ENCODE measurements at places on chromosomes 11 and 22.

GRCh38 chr11:76291576-76292526, 85.5 kb upstream of the WNT11 start:
- no peak for DNase-seq

GRCh38 chr11:19936461-19936860, 223.8 kb downstream of the DBX1 start:
- DNase-seq, result no peak

DNA sequence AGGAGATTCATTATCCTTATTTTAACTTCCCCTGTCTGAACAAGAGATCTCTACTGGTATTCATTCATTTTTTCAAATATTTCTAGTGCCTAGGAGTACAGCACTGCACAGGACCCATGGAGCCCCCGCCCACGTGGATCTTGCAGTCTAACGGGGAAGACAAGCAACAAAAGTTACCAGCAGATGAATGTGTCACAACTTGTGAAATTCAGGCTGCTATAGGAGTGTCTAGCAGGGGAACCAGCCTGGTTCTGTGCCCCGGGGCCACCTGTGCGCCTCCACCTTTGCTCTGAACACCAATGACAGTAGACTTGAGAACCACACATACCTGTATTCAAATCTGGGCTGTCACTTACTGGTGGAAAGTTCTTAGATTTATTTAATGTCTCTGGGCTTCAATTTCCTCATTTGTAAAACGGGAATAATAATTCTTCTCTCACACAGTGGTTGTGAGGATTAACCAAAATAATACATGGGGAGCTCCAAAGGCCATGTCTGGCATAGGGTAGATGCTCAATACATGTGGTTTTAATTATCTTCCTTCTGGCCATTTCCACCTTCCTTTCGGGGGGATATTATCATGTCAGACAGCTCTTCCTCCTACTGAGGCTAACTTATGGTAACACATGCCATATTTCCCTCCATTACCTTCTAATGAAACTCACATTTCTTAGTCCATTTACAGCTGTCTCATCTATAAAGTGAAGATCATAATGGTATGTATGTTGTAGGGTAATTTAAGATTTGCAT, 17.8 kb downstream of the POU2AF1 start:
- no peak for DNase-seq

DNA sequence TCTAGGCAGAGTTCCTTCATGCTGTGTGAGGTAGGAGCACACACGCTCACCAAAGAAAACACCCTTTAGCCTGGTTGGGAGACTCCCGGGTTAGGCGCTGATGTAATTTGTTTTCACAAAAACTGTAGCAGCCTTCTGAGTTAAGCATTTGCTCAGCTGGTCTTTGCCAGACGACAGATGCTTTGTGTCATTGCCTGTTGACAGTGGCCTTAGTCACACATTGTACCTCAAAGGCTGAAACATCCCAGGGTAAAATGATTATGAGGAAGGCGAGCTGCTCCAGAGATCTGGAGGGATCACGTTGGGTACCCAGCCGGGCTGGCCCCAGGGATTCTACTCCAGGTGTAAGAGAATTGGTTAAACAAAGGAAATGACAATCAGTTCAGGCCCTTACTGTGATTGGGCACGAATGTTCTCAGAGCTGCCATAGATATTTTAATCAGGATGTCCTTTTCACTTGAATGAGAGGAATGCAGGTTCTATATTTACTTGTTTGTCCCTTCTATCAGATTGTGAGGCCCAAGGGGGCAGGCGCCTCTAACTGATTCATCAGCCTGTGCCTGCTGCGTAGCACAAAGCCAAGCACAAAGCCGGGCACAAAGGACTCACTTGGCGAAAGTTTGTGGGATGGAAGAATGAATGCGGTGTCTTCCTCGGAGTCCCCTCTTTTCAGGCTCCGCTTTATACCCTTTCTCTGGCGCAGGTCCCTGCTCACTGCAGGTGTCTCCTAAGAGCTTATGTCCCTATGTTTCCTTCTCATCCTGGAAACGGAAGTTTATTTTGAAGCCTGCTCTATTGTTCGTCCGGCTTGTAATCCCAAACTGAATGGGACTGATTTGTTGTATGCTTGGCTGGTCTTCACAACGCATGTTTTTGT, 47.1 kb downstream of the ADM start:
- DNase-seq, result no peak

DNA sequence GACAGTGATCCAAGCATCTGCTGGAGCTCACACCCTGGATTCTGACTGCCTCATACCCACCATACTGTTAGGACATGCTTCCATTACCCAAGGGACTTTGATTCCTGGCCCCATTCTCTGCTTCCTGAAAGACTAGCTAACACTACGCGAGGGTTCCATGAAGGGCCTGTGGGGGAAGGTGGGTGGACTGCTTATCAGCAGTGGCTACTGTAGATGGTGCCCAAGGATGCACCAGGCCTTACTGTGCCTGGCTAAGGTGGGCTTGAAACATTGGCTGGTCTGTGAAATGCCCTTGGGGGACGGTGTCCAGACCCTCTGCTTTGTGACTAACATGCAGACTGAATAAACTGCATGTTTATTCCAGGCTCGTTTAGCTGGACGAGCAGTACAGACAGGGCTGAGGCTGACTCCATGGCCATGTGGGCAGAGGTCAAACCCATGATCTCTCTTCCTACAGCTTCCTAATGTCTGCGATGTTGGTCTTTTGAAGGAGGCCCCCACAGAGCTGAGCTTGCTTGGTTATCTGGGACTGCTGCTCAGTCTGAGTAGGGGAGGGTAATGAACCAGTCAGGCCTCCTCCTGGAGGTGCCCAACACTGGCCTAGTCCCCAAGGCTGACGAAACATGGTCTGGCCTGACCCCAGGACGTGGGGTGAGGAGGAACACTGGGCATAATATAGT, 48.3 kb upstream of the PHOX2A start:
- no peak for DNase-seq

DNA sequence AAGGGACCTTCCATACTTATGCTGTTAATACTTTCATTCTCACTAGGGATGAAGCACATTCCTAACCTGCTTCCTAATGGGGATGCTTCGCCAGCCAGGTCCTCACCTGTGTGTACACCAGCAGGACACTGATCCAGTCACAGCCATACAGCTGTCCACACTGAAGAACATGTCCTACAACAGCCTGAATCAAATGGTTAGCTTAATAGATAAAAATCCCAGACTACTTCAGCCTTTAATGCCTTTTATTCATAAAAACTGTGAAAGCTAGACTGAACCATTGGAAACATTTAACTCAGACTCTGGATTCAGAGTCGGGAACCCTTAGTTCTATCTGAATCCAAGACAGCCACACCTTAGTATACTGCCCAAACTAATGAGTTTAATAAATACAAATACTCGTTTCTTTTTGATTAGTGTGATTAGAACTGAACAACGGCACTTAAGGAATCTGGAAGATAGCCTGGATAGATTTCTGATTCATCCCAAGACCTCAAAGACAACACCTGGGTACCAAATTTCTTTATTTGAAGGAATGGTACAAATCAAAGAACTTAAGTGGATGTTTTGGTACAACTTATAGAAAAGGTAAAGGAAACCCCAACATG, 3.3 kb downstream of the FTH1 start:
- DNase-seq, result no peak
